Stimulated activated CD8-positive, alpha-beta memory T cell treated with anti-CD3 and anti-CD28 coated beads, Interleukin-7, amount 100 ng/mL, for 1 hour (primary cell): ENCODE measurements at places on chromosomes 16 and 17.

DNA sequence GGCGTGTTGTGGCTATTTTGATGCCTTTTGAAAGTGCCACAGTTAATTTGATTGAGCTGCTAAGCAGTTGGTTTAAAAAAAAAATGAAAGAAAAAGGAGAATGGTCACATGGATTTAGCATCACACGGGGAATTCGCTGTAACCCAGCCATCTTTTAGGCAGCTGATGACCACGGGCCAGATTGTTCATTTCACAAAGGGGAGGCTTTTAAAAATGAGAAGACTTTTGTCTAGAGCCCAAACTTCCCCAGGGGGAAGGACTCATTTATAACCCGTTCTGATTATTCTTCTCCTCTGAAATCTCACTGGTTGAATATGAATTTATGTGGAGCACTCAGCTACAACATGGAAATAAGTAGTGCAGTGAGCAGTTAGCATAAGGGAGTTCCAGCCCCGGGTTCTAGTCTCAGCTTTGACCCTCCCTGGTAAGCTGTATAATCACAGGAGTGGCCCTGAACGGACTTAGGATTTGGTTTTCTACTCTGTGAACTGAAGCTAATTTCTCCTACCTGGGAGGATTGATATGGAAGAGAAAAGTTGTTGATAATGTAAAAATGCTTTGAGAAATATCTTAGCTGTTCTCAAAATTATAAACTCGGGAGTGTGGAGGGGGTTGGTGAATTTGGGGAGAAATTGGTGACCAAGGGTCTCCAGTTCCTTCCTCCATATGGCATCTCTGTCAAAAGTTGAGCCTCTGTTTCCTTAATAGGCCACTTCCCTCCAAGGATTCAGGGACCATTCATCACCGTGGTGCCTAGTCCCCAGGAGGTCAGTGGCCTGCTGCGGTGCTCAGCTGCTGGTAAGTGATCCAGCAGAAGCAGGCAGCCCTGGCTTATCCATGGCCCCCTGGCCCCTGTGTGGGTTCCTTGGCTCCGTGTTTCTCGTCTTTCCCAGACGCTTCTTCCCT is 76.4 kb upstream of the TBX2 start:
- DNase-seq: no peak

DNA sequence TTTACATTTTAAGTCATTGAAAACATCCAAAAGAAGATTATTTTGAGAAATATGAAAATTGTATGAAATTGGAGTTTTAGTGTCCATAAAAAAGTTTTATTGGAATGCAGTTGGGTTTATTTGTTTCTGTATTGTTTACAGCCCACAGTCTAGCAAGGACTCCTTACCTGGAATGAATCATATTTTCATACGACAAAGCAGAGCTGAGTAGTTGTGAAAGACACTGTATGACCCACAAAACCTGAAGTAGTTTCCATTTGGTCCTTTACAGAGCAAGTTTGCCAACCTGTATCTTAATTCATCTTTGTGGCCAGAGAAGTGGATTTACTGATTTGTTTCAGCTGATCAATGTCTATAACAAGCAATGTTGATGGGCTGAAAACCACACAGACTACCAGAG is 10.3 kb downstream of the CCL18 start:
- DNase-seq: no peak

- DNase-seq: no peak
Measured at GRCh38 chr16:22189473-22190080, 16.5 kb upstream of the EEF2K start.

DNA sequence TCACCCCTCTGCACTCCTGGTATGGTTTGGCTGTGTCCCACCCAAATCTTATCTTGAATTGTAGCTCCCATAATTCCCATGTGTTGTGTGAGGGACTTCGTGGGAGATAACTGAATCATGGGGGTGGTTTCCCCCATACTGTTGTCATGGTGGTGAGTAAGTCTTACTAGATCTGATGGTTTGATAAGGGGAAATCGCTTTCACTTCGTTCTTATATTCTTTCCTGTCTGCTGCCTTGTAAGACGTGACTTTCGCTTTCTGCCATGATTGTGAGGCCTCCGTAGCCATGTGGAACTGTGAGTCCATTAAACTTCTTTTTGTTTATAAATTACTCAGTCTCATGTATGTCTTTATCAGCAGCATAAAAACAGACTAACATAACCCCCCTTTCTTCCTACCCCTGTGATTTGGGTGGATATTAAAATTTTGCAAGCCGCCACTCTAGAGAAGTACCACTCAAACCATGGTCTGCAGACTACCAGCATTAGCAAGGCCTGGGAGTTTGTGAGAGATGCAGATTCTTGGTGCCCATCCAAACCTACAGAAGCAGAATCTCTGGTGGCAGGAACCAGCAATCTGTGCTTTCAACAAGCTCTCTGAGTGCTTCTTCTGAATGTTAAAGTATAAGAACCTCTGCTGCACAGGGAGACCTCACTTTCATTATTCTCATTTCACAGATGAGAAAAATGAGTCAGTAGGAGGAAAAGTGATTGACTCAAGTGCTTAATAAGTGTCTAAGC is 999.5 kb upstream of the EEF2KMT start:
- no peak for DNase-seq

DNA sequence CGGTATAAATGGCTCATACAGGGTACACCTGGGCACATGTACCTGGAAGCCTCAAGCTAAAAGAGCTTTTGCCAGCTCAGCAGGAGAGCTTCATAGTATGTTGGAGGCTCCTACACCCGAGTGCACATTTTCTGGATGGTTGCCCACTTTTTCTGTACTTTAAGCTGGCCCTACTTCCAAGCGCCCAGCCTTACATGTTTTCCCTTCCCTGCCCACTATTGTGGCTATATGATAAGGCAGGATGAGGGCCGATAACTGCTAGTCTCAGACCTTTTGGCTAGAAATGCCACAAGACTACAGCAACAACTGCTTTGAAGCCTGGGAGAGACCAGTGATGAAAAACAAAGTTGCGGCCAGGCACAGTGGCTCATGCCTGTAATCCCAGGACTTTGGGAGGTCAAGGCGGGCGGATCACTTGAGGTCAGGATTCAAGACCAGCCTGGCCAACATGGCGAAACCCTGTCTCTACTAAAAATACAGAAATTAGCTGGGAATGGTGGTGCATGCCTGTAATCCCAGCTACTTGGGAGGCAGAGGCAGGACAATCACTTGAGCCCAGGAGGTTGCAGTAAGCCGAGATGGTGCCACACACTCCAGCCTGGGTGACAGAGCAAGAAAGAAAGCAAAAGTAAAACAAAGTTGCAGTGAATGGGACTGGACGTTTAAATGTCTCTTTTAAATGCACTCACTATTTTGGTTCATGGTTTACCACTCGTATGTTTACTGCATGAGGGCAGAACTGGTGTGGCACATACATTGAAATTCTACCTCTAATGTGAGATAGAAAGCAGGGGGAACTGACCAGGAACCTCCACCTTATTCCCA is 14.2 kb upstream of the MARCHF10 start:
- DNase-seq: no peak

- no peak for DNase-seq
Measured at GRCh38 chr17:34726536-34727384, 147.4 kb downstream of the TMEM132E start.

DNA sequence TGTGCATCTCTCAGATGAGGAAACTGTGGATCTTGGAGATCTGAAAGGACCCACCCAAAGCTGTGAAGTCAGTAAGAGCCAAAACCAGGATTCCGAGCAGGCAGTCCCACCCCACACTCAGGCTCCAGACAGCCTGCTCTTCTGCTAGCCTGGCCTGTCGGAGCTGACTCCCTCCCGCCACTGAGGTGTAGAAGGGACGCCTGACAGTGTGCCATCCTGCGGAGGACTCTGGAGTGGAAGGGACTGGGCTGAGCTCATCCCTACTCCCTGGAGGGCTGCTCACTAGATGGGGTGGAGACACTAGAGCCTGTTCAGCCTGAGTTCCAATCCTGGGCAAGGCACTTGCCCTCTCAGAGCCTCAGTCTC is 36.0 kb downstream of the WFDC1 start:
- DNase-seq: no peak

DNA sequence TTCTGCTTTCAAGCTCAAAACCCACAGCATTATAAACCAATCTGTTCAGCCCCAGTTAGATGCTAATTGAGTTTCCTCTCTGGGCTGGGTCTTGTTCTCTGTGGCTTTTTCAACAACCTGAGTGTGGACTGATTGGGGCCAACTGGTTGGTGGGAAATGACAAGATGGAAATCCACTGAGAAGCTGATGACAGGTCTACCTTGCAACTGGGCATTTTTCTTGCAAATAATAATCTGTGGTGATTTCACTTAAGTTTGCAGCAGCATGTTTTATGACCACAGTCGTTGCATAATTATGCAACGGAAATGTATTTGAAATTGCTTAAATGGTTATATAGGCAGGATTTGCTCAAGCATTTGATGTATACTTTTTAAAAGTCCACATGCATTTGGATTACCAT is 69.9 kb downstream of the AKAP1 start:
- DNase-seq: no peak

GRCh38 chr17:13004336-13004735 is 13.5 kb downstream of the ELAC2 start:
- DNase-seq: no peak

DNA sequence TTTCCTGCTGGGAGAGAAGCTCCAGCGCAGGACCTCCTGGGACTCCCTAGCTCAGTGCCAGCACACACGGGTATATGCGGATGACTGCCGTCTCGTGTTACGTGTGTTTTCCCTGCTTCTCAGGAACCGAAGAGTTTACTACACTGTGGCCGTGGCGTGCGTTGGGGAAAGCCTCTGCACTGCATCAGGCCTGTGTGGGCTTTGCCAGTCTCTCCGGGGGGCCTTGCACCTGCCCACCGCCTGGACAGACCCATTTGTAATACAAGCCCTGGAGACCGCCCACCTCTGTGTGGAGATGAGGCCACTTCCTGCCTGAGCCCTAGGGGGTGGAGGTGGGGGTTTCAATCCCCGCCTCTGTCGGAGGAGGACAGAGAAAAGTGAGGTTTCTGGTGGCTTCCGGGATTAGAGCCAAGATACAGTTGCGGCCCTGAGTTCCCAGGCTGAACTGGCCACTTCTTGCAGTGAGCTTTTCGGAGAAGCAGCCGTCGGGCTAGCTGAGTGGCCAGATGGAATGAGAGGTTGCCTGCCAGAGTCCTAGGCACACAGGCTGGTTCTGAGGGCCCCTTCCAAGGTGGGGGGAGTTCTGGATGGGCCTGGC is 43.4 kb upstream of the GSE1 start:
- no peak for DNase-seq

GRCh38 chr16:8642146-8642545 is 20.6 kb downstream of the METTL22 start:
- no peak for DNase-seq

DNA sequence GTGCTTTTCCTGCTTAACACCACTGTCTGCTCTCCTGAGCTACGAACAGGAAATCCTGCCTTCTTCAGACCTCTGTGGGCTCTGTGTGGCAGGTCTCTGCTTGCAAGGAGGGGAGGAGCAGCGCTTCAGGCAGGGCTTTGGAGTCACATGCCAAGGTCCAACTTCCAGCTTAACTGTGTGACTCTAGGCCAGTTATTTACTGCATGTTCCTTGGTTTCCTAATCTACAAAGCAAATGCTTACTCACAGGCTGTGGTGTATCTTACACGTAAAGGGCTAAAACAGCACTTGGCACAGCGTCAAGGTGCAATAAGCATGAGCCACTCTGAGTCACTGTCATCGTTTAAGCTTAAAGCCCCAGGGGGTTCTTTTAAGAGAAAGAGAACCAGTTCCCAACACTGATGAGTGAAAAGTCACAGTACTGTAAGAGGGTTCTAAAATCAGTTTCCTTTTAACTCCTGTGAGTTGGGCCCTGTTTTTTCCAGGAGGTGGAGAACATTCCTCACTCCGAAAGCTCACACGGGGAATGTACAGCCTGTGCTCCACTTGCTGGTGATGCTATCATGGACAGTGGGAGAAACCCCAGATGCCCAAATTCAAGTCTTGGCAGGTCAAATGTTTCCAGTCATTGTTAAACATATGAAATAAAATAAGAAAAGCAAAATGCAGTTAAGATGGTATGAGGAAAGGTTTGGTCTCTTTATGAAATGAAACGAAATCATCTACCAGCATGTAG is 54.1 kb upstream of the BCAR1 start:
- no peak for DNase-seq

- DNase-seq: no peak
Measured at GRCh38 chr17:59093702-59094231, 12.9 kb downstream of the TRIM37 start.

DNA sequence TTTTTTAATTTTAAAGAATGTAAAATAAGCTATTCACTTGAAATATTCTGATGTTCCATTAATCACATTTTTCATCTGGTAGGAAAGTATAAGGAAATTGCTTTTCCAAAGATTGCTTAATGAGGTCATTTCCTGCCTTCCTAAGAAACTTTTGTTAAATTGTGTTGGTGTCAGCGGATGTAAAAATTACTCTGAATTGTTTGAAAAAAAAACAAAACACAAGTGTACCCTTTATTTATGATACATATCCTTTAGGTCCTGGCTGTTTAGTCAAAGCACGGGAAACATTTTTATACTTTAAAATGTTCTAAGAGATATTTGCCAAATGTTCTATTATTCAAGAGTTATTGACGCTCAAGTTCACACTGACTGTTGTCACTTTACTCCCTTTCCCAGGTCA is 1357.4 kb upstream of the GOT2 start:
- no peak for DNase-seq

GRCh38 chr17:58534901-58535421 is 20.5 kb upstream of the MTMR4 start:
- DNase-seq: no peak

- DNase-seq: no peak
Measured at GRCh38 chr16:78510496-78510895, 411.0 kb downstream of the WWOX start.

GRCh38 chr17:19347323-19348080 is 15.0 kb downstream of the B9D1 start:
- no peak for DNase-seq

GRCh38 chr16:1984347-1985225 is 593 bp downstream of the GFER start:
- DNase-seq: no peak
